Activated naive CD4-positive, alpha-beta T cell treated with Interleukin-2 at 50 U/mL for 16 hours (primary cell): ENCODE measurements at places on chromosomes 11 and 22.

DNA sequence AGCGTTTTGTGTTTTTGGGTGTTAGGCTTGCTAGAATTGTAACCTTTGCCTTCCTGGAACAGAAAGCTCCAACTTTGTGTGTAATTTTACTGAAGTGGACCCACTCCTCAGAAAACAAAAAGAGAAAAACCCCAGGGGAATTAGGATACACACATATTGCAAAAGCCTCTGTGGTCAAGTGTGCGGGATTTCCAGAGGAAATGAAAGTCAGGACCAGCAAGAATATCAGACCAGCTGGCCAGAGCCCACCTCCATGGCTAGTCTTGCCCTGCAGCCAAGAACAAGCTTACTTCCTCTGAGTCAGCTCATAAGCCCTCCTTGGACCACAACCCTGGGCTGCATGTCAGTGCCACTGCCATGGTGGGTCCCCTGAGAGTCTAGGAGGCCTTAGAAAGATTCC, 37.0 kb upstream of the FTH1 start:
- no peak for DNase-seq

GRCh38 chr11:124656774-124657630, 16.5 kb downstream of the SIAE start:
- no peak for DNase-seq

DNA sequence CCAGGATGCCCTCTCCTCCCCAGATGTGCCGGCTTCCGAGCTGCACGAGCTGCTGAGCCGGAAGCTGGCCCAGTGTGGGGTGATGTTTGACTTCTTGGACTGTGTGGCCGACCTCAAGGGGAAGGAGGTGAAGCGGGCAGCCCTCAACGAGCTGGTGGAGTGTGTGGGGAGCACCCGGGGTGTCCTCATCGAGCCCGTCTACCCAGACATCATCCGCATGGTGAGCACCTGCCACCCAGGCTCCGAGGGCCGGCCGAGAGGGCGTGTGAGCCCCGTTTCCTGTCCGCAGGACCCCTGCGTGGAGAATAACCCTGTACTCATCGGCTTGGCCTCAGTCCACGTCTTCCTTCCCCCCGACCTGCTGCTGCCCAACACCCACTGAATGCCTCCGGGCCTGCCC, 2.2 kb downstream of the PPP2R5B start:
- DNase-seq = no peak

GRCh38 chr11:90585491-90585890, 362.6 kb upstream of the CHORDC1 start:
- DNase-seq = no peak

GRCh38 chr11:98616098-98616655, 404.6 kb upstream of the CNTN5 start:
- DNase-seq = no peak
